ENCODE measurements at places on chromosomes 2 and 18.

DNA sequence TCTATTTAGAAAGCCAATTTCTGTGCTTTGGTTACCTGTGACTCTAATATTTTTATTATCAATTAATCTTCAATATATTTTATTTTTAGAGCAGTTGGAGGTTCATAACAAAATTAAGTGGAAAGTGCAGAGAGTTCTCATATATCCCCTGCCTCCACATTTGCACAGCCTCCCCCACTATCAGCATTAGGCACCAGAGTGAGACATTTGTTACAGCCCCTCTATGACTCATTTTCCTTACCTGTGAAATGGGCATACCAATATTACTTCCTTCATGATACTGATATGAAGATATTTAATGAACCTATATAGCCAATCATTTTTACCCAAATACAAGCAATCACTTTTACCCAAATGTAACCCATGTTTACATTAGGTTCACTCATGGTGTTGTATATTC lies 34.0 kb upstream of the CYTIP start:
- DNase-seq, result no peak

GRCh38 chr2:179569831-179570233 lies 291.6 kb downstream of the ZNF385B start:
- DNase-seq, result no peak

- no peak for DNase-seq
Measured at GRCh38 chr18:2994020-2994589, 18.8 kb downstream of the LPIN2 start.

- DNase-seq, result no peak
Measured at GRCh38 chr2:201280191-201281040, 20.1 kb downstream of the CASP8 start.

DNA sequence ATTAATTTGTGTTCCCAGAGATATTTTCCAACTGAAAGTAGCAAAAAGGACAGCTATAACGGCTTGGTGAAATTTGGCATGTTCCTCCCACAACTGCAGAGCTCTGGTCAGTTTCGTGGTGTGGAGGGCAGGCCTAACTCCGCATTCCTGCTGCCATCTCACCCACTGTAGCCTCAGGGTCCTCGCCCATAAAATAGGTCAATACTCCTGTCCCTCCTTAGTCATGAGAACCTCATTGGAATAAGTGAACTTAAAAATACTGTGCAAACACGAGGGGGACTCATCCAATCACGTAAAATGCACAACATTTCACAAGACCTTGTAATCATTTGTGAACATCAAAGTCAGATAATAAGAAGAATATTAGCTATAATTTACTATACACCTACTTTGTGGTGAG lies 143.5 kb upstream of the NCKAP5 start:
- no peak for DNase-seq

DNA sequence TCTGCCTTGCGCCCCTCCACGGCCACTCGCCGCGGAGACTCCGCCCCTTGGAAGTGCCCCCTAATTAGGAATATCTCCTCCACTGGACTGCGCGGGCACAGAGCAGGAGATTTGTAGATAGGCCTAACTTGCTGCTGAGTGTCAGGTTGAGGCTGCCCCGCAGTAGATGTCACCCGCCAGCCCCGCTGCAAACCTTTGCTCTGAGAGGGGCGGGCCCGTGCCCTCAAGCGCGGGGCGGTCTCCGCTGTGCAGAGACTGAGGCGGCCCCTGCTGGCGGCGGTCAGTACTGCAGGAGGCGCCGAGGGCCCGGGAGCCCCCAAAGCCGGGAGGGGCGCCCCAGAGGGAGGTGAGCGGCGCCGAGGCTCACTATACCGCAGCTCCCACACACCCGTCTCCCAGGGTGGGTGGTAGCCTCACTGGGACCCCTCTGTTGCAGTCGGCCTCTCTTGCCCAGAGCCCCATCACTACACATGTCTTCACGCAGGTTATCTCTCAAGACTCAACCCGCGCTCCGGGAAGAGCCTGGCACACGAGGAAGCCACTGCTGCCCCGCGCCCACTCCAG lies 2.9 kb upstream of the NEURL3 start:
- DNase-seq, result peak; percentile 83

DNA sequence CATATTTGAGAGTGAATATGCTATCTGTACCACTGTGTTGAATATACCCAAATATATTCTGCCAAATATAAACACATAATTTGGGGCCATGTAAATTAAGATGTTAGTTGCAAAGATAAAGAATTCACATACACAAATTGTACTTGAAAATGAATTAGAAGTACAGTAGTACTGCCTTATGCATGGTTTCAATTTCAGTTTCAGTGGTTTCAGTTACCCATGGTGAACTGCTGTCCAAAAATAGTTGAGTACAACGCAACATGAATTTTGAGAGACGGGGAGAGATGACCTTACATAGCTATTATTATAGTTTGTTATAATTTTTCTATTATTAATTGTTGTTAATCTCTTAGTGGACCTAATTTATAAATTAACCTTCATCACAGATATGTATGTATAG lies 1313.0 kb upstream of the FAM98A start:
- DNase-seq, result no peak

GRCh38 chr2:120683701-120684100 lies 52.0 kb upstream of the GLI2 start:
- no peak for DNase-seq

- no peak for DNase-seq
Measured at GRCh38 chr2:220163486-220163885, 536.1 kb downstream of the SLC4A3 start.

DNA sequence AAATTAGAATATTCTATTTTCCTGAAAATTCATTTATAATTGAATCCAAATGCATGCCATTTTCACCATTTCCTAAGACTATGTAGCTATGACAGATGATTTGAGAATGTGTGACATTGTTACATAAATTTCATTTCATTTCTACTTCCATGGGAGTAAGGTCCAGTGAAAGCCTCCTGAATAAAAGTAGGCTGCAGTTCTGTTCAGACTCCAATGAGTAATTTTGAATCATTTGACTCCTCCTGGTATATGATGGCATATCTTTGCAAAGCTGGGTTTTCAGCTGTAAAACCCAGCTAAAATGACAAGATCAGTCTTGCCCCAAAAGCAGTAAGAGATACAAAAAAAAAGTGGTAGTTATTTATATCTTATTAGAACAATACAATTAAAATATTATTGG lies 101.0 kb upstream of the DNAJC10 start:
- no peak for DNase-seq
